Mesenteric fat pad (tissue), 1 donor: ENCODE measurements at places on chromosomes 11 and 22. TPM values are rescaled to one million over a fixed set of nuclear protein-coding genes. Genes with fewer than 3 reads are reported as not detected.

The GAS2 gene
- total RNA-seq: 0.71 TPM

DNA sequence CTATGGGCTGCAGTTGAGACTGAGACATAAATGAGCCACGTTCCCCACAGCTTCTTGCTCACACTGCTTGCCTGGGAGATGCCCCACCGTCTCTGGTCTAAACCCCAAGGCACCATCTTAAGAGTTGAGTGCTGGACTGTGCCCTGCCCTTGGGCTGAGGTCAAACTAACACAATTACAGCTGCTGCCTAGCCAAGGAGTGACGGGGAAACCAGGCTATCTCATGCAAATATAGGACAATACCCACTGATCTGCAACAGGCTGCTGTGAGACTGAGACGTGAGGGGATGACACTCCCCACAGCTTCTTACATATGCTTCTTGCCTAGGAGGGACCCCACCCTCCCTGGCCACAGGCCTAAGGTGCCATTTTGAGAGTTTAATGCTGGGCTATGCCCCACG, 7.8 kb upstream of the MS4A8 start:
- DNase-seq: no peak

DNA sequence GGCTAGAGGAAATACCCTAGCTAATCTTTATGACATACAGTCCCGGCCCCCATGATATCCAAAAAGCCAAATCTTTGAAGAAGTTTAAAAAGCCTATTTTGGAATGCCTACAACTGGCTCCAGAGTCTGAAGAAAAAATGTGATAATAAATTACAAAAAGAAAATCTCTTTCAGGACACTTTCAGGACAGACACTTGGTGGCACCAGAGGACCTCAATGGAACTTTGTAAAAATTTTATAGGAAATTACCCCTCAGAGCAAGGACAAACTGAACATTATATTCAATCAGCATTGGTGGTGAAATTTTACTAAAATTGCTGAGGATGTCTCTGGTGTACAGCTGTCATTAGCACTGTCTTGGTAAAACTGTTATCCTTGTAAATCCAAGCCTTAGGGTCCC, 81.0 kb downstream of the CCDC73 start:
- no peak for DNase-seq

GRCh38 chr22:23220485-23221350, 40.4 kb downstream of the BCR start:
- DNase-seq: no peak

- no peak for DNase-seq
These were observed 9.6 kb upstream of the KCNQ1OT1 start for GRCh38 chr11:2709429-2709828.

The DMC1 gene
- total RNA-seq: 0.22 TPM

DNA sequence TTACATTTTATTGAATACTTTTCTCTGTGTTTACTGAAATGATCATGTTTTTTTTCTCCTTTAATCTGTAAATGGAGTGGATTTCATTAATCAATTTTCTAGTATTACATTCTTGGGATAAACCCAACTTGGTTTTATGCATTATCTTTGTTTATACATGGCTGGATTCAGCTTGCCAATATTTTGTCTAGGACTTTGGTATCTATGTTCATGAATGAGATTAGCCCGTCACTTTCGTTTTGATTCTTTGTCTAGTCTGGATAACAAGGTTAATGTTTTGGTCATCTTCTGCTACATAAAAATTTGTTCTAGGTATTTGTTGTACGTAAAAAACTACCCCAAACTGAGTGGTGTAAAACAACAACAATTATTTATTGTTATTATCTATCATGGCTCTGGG, 127.9 kb upstream of the PAX6 start:
- no peak for DNase-seq

The AAMDC gene
- 49.1 TPM for total RNA-seq

The ZP1 gene
- total RNA-seq: 1.4 TPM

The CSNK2A3 gene
- 2.0 TPM for total RNA-seq

GRCh38 chr11:104654181-104654813, 244.0 kb downstream of the CASP12 start:
- no peak for DNase-seq

The C11orf16 gene
- total RNA-seq: not detected

DNA sequence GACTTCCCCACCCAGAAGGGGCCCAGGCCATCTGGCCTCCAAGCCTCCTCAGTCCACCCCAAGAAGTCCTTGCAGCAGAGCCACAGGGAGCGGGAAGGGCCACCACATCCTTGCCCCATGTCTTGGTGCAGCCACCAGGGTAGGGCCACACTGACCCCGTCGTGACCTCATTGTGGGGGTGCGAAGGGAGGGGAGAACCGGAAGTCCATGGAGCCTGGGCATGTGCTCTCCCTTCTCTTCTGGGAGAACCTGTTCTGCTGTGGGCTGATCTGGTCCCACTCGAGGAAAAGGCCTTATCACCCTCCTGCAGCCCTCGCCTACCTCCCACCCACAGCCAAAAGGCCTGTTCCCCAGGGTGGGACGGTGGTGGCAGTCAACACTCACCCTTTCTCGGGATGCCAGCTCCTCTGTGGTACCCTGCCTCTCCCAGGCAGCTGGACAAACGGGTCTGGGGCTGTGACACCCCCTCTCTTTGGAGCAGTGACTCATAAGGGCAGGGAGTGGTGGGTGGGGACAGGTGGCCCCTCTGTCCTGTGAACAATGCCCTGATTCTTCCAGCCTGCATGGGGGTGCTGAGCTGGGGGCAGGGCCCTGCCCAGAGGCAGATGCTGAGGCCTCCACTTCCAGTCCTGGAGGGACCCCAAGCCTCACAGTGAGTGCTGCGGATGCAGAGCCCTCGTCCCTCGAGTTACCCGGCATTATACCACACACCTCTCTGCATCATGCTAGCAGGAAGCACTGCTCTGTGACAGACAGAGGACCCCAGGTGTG, 14.6 kb upstream of the CTSD start:
- peak; percentile 65 for DNase-seq

GRCh38 chr11:44913502-44913901, 37.2 kb downstream of the TP53I11 start:
- DNase-seq: no peak

The HEPHL1 gene
- not detected for total RNA-seq

The RTN4R gene
- 0.55 TPM for total RNA-seq

- no peak for DNase-seq
These were observed 6.7 kb downstream of the GALNT18 start for GRCh38 chr11:11615086-11615485.

DNA sequence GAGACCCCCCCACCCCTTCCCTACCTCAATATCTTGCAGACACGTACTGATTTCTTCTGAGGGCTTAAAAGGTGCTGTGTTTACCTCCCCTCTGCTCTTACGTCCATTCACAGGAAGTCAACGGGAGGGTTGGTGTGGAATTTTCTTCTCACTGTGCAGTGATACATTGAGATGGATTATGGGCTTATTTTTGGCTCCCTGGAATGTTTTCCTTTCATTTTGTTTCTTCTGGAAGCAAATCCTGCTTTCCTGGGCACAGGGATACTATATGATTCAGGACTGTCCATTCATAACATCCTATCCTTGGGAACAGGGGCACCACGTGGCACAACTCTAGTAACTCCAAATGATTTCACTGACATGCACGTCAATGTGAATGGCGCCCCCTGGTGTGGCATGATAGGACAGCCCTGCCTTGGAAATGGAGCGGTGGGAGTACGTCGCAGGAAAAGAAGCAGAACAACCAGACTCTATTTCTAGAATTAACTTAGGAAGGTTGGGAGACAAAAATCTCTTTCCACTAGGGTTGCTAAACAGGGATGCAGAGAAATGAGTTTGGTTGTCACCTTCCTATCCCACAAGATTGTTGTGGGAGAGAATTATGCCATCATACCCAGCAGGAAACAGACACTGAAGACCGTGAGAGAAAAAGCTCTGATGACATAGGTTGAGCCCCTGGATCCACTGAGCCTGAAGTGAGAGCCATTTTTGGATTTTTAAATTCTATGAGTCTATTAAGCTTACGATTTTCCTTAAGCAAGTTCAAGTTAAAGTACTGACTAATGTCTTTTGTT, 146.5 kb upstream of the RAG2 start:
- no peak for DNase-seq

DNA sequence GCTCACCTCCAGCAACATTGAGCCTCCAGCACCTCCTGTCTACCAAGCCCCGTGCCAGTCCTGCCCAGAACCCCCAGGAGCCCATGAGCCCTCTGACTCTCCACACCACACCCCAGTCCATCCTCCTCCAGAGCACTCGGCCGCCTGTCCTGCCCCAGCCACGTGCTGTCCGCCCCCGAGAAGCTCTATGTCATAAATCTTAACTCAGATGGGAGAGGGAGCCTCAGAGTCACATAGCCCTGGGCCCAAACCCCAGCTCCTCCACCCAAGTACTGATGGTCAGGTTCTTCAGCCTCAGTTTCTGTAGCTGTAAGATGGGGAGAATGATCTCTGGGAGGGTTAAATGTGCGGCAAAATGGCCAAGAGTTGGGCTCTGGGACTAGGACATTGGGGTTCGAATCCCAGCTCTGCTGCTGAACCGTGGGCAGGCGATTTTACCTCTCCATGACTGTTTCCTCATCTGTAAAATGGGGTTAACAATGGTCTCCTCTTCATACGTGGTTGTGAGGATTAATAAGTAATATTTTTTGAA, 27.8 kb downstream of the CYTH4 start:
- no peak for DNase-seq

The SHISAL1 gene
- total RNA-seq: 3.3 TPM

GRCh38 chr11:9057888-9058287, 33.5 kb downstream of the SCUBE2 start:
- DNase-seq: no peak

The PUS3 gene
- total RNA-seq: 12.1 TPM

DNA sequence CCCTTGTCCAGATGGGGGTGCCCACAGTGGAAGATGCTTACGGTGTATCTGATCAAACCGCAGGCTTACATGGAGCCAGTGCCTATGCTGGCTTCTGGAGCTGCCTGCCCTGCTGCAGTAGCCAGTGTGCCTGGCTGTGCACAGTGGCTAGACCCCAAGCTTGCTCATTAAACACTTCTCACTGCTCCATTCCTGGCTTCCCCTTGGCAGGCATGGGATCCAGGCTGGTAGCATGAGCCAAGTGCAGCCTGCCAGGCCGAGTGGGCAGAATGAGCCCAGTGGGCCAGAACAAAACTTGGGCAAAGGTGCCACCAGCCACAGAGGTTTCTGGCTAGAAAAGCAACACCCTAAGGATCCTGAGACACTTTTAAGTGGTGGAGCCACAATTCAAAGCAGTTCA, 55.4 kb upstream of the B3GNT6 start:
- no peak for DNase-seq

GRCh38 chr11:66080055-66080817, 10.2 kb downstream of the PACS1 start:
- DNase-seq: no peak

DNA sequence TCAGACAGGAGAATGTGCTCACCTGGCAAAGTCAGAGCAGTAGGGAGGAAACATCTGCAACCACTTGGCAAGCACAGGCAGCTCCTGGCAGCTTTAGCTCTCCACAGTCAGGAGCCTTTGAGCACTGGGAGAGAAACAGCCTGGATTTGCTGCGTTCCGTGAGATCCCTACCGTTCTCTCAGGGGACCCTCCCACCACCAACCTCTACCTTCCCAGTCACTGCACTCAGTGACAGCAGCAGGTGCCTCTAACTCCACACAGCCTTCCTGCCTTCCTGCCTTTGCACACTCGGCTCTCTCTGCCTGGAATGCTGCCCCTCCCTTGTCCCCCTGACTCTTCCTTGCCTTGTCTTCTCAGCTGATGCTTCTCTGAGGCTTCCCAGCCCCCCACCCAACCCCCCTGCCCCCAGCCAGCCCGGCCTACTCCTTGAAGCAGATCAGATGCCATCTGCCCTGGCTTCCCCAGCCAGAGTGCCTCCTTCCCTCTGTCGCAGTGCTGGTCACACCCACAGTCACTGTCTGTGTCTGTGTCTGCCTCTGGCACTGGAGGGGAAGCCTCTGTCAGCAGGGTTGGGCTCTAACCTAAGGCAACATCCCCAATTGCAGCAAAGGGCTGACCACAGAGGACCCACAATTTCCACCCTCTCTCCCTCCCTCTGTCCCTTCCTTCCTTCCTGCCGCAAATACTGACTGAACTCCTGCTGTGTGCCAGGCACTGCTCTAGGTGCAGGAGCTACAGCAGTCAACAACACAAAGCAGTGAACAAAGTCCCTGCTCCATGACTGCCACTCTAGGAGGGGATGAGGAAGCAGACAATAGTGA, 14.9 kb upstream of the TSKU start:
- DNase-seq: no peak

DNA sequence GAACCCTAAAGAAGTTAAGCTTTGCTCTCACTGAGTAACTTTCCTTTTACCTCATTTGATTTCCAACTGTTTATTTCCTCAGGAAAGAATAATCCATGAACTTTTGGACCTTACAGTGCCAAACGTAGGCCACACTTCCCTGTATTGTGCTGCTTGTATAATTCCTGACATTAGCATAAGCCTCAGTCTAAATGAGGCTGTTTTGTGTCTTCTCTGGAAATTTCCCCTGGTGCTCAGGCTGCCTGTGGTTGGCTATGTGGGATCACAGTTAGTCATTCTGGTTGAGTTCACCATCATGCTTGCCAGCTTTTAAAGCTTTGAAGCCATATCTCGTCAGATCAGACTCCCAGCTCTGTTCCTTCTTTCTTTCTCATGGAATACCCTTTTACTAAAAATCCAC, 107.0 kb downstream of the FAM76B start:
- no peak for DNase-seq

DNA sequence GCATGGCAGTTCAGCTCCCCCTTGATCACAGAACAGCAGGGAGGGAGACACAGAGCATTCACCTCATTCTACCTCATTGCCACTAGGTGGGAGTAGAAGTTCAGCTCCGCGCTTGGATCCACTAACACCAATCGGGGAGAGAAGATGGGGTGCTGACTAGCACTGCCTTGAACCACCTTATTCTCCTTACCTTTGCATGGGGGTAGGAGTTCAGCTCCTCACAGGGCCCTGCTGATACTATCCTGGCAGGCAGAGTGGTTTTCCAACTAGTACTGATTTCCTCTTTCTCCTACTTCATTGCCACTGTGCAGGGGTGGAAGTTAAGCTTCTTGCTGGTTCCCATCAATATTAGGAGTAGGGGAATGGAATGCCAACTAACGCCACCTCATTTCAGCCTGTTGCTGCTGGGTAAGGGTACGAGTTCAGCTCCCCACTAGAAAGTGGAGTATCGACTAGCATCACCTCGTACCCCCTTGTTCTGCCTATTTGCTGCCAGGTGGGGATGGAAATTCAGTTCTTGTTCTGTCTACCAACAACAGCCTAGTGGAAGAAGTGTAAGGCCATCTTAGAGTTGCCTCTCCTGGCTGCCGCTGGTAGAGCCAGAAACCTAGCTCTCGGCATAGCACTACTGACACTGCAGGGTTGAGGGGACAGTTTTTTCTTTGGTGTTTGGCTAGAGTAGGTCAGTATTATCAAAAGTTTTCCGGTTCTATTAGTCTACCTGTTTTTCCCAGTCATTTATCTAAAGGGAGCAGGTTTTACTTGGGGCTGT, 550.9 kb upstream of the CCDC90B start:
- no peak for DNase-seq

- DNase-seq: no peak
These were observed 12.5 kb downstream of the MGAT3 start for GRCh38 chr22:39469326-39469680.

- no peak for DNase-seq
These were observed 28.0 kb downstream of the HSPA8 start for GRCh38 chr11:123033895-123034294.

GRCh38 chr11:76317296-76317695, 63.6 kb downstream of the THAP12 start:
- DNase-seq: no peak

GRCh38 chr11:35943309-35943708, 553 bp upstream of the LDLRAD3 start:
- no peak for DNase-seq

GRCh38 chr11:118923721-118924587, 1.8 kb downstream of the BCL9L start:
- DNase-seq: no peak

GRCh38 chr11:30735946-30736345, 149.8 kb upstream of the MPPED2 start:
- no peak for DNase-seq

The MS4A12 gene
- total RNA-seq: not detected
